ENCODE measurements at places on chromosomes 1 and 21.

- no peak for DNase-seq
Observed at GRCh38 chr1:10612436-10613160, 137.8 kb downstream of the PEX14 start.

DNA sequence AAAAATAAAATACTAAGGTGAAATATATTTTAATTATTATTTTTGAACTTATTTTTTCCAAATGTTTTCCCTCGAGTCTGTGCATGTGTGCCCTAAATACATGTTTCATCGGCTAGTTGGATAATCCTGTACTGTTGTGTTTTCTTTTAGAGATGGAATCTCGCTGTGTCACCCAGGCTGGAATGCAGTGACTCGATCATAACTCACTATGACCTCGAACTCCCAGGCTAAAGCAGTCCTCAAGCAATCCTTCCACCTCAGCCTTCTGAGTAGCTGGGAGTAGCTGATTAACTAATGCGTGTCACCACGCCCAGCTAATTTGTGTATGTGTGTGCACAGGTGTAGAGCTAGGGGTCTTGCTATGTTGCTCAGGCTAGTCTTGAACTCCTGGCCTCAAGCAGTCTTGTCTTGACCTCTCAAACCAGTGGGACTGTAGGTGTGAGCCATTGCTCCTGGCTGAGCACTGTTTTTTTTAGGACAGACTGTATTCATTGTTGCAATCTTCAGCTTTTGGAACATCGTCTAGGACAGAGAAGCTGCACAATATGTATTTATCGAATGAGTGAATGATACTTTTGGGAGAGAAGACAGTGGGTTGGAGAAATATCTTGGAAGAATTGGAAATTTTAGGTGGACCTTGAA is 4.8 kb upstream of the TMCO1 start:
- no peak for DNase-seq

- no peak for DNase-seq
Observed at GRCh38 chr1:46369542-46370213, 24.4 kb upstream of the FAAH start.

DNA sequence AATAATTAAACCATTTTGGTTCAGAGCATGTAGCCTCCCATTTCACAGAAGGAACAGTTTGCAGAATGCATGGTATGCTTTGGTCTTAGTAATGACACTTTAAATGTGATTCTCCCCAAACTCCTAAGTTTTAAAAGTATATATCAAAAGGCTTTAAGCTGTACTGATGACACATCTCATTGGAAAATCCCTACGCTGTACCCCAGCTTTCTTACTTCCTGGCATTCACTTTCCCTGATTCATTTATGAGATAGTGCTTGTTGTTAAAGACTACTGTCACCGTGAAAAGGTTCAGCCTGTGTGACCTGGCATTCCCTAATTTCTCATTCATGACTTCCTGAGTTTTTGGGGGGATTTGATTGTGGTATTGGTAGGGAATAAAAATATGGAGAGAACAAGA is 53.4 kb downstream of the MPZL1 start:
- no peak for DNase-seq

DNA sequence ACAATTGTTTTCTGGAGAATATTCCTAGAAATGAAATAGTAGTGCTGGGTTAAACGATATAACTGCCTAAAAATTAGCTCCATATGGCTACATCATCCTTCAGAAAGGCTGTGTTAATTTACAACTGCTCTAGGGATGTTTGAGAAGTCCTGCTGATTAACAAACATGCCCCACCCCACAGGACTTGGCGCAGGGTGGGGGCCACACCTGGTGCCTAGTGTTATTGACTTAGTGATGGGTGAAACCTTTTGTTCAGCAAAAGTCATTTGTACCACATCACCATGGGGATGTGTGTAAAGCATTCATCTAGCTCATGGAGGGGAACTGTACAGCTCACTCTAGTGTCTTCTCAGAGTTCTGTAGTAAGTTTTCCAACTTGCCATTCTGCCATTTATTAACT is 492.8 kb downstream of the CAMTA1 start:
- no peak for DNase-seq

GRCh38 chr1:23369335-23370013 is at the start of gene ZNF436:
ZNF436 (minus strand) TSS chr1:23369836; CDS start chr1:23368005, 1,831 bp downstream.
- DNase-seq, result peak; percentile 31

DNA sequence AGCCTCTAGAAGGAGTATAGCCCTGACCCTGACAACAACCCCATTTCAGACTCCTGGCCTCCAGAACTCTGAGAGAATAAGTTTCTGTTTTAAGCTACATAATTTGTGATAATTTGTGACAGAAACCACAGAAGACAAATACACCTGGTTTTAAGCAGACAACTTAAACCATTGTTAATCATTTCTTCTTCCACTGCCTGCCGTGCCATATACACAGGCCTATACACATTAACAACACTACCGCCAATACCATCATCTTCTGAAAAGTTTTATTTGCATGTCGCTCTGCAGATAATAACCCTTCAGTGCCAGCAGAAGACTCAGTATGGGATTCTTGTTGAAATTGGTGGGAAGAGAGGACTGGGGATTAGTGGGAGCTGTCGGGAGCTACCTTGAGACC is 39.9 kb upstream of the KRTAP19-8 start:
- DNase-seq, result no peak
